ENCODE measurements at places on chromosomes 6 and 20.

DNA sequence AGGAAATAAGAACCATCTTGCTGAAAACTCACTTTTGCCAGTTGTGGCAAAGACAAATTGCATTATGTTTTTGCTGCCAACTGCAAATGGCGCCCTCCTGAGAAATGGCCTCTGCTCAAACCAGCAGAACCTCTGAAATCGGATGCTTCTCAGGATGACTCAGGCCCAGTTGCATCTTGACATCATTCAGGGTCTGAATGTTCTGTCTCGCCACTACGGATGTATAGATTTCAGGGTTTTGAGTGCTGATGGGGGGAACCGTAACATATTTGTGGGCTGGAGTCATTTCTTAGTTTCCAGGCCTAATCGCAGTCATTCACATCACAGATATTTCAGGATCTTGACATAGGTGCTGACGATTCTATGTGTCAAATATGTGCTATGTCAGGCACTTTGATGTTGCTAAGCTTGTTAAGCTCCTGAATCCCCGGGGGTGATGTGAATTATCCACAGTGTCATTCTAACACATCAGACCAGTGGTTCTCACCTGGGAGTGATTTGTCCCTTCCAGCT, 207.1 kb downstream of the NFATC2 start:
- no peak for DNase-seq

- no peak for DNase-seq
Observed at GRCh38 chr20:7189231-7189630, 421.7 kb downstream of the BMP2 start.

GRCh38 chr6:52829046-52829817, 11.4 kb downstream of the GSTA5 start:
- no peak for DNase-seq

GRCh38 chr6:35973670-35974222, 50.7 kb downstream of the SLC26A8 start:
- DNase-seq, result no peak

DNA sequence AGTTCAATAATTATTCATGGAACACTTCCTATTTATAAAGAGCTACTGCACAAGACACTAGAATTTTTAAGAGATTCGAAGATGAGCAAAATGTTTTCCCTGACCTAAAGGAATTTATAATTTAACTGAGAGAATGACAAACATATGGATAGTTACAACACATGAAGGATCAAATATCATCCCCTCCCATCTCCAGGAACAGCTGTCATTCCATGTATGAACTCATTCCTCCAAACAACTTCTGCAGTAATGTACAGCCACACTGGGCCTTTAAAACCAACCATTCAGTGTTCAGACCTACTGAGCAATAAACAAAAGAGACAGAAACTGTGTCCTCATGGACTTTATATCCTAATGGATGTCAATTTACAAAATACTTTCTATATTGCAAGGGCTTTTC, 87.8 kb downstream of the KIF16B start:
- DNase-seq, result no peak

GRCh38 chr20:49916146-49917002, 1.0 kb upstream of the SPATA2 start:
- DNase-seq, result no peak

DNA sequence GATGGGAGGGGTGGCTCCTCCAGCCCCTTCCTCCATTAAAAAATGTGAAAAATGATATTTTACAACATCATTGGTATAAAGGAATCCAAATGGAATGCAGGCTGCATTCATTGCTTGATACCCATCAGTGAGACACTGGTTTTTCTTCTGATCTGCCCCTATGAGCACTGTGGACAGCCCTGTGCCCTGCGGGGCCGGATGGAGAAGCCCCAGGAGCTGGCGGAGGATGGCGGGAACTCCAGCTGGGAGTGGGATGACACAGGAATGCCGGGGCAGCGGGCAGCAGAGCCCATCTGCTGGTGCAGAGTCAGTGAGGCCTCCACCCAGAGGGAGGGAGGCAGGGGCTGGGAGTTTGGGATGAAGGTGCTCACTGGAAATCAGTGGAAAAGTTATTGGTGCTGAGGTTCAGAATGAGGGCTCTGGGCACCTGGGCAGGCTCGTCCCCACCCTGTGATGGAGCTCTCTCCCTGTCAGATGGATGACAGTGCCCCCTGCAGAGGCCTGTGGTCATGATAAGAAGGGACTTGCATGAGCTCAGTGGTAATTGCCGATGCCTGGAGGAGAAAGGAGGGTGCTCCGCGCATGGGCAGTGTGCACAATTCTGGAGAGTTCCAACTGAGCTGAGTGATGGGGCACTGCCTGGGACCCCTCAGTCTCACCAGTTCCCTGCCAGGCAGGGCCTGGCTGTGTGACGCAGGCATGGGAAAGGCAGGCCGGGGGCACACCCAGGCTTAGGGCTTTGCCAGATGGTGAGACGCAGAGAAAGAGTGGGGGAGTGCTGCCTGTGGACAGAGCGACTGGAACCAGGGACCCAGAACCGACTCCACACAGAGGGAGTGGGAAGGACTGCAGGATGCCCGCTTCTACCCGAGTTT, 23.2 kb downstream of the CTCFL start:
- no peak for DNase-seq

GRCh38 chr6:129515004-129515403, 195.0 kb downstream of the ARHGAP18 start:
- DNase-seq, result no peak

DNA sequence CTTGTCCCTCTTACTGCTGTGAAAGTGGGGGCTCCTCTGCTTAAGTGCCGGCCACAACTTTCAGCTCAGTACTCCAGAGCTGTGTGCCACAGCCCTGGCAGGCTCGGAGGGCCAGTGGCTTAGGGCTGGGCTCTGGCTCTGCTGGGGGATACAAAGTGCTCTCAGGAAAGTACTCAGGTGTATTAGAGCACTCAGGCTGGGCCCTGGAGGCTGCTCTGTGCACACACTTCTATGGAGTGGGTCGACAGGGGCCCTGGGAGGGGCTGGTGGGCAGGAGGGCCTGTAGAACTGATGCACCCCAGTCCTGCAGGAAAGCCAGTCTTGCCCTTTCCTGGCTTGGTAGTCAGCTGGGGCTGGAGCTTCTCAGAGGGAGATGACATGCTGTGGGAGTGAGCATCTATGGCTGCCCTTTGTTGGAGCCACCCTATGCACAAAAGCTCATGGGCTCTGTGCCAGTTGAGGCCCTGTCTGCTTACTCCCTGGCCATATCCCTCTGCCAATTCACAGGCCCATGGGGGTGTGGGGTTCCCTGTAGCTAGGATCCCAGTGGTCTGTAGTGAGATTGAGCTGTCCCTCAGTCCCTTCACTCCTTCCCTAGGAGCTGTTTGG, 22.0 kb downstream of the CENPW start:
- DNase-seq, result no peak

DNA sequence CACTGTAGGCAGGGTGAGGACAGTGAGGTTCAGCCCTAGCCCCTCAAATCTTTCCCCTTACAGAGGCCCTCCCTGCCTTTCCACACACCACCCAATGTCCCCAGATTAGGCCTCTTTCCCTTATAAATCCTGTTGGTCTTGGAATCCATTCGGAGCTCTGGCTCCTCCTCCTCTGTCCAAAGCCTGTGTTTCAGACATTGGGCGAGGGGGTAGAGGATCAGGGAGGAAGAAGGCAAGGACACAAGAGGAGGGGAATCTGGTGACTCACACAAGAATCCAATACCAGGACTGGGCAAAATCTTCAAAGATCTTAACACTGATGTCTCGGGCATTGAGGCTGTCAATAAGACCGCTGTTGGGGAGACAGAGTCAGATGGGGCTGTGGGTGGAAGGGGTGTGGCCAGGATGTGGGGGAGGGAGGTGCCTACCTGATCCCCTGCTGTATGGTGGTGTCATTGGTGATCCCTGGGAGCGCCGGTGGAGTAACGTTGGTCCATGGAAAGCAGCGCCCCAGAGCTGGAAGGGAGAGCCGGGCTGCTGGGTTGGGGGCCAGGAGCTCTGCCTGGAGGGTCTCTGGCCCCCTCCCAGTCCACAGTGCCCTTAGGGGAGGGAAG, 7.6 kb downstream of the SLC44A4 start:
- no peak for DNase-seq

DNA sequence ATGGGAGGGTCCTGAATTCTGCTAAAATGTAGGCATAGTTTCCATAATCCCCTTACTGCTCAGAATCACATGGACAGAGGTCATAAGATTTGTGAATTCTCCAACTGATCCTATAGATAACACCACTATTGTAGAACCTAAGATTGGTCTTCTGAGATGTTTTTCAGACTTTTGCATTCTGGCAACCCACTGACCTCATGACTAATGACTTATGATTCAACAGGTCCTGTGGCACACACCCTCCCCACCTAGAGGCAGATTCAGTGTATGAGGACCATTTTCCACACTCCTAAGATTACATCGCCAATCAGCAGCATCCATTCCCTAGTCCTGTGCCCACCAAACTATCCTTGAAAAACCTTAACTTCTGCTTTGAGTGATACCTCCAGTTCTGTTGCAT, 207.2 kb downstream of the BTBD9 start:
- no peak for DNase-seq

- no peak for DNase-seq
Observed at GRCh38 chr6:40999569-40999968, 39.5 kb downstream of the UNC5CL start.

GRCh38 chr6:100346828-100347227, 117.9 kb downstream of the SIM1 start:
- no peak for DNase-seq

- no peak for DNase-seq
Observed at GRCh38 chr20:53080969-53081871, 109.1 kb downstream of the TSHZ2 start.

GRCh38 chr6:3861424-3861823, 12.3 kb downstream of the FAM50B start:
- no peak for DNase-seq

- no peak for DNase-seq
Observed at GRCh38 chr20:24479595-24479994, 10.2 kb downstream of the SYNDIG1 start.

DNA sequence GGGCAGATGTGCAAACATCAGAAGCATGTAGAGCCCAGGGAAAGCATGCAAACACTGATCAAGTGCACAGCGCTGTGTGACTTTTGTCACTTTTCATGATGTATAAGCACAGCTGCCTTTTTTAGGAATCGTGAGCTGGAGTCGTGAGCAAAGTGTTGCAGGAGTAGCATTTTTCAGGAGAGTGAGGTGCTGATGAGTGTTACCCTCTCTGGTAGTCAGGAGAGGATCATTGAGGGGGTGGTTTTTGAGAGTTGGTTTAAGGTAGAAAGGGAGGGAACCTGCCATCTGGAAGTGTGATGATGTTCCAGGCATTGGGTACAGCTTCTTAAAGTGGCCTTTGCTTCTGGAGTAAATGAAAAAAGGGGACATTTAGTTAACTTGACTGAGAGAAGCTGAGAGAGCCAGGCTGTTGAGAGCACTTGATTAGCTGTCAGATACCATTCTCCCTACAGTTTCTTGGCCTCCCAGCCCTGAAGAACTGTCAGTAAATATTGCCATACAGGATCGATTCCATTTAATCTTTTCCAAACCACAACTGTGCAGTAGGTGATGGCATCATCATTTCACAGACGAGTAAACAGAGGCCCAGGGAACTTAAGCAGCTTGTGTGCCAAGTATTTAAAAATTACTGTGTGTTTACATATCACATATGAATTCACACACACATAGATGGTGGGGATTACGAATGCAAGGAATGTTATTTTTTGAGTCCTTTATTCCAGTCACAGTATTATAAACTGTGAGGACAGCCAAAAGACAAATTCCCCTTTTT, 28.9 kb downstream of the TPD52L1 start:
- DNase-seq, result no peak

DNA sequence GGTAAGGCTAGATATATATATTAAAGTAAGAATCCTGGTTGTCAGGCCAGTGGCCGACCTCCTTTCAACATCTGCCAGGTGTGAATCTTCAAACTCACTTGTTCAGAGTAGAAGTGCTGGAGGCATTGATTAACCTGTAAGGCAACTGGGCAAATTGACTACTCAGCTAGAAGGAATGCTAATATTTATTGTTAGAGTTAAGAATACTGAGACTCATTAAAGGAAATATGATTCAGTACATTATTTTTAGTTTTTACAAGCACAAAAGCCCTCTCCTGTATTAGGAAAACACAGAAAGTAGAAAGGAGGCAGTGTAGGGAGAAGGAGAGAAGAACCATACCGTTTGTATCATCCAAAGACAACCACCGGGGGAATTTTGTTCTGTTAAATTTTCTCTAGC, 53.5 kb downstream of the RIPOR2 start:
- no peak for DNase-seq
